HT-29 (cell line): ENCODE measurements at places on chromosomes 11 and 22. TPM values are rescaled to one million over a fixed set of nuclear protein-coding genes. Genes with fewer than 3 reads are reported as not detected.

DNA sequence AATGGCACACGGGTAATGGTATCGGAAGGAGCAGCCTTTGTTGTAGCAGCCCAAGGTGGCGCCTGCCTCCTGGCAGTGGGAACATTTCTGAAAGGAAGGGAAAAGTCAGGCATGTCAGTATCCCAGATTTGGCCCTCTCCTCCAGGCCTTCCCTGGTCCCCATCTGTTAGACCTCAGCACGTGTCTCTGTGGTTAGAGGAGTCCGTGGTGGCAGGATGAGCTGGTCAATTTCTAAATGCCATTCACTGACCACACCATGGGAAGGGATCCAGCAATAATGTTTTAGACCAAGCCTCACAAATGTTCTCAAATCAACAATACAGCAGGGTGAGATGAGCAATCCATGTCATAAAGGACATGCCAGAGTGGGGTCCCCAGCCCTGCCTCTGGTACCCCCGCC, 49.0 kb upstream of the CYP2D6 start:
- DNase-seq: no peak

The SNX15 gene
- 26.5 and 36.1 TPM in 2 replicates for total RNA-seq

The RAB39A gene
- not detected in 2 replicates for total RNA-seq

The CRYAB gene
- total RNA-seq: not detected in 2 replicates

- no peak for DNase-seq
Observed at GRCh38 chr22:49087198-49087597, 740.5 kb downstream of the BRD1 start.

DNA sequence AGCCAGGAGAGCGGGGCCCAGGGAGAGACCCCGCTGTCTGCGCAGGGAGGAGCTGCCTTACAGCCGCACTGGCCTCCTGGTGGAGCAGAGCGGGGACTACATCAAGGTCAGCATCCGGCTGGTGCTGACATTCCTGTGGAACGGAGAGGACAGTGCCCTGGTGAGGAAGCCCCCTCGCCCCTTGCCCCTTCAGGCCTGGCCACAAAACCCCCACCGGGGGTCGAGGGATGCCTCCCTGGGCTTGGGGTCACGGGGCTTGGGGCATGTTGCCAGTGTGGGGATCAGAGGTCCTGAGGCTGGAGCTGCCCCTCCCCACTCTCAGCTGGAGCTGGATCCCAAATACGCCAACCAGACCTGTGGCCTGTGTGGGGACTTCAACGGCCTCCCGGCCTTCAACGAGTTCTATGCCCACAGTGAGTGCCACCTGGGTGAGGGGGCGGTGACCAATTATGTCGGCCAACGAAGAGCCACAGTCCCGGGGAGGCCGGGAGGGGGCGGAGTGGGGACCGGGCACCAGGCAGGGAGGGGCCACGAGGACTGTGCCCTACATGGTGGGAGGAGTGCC, 4.2 kb downstream of the MUC5B start:
- no peak for DNase-seq

The KCNJ1 gene
- not detected in 2 replicates for total RNA-seq

GRCh38 chr22:29651652-29652051, 48.2 kb downstream of the NF2 start:
- no peak for DNase-seq

GRCh38 chr22:17699696-17700340, 61.3 kb downstream of the BCL2L13 start:
- DNase-seq: no peak

- no peak for DNase-seq
Observed at GRCh38 chr11:106468531-106468930, 391.1 kb downstream of the AASDHPPT start.

- no peak for DNase-seq
Observed at GRCh38 chr22:22842085-22842484, 45.5 kb upstream of the IGLL5 start.

The MYO18B gene
- not detected in 2 replicates for total RNA-seq

GRCh38 chr22:48755059-48755949, 1072.4 kb downstream of the BRD1 start:
- no peak for DNase-seq

GRCh38 chr11:30594646-30595411, 8.7 kb upstream of the MPPED2 start:
- no peak for DNase-seq

The AGBL2 gene
- total RNA-seq: 1.5 and 4.9 TPM in 2 replicates

The CRKL gene
- total RNA-seq: 74.9 and 77.2 TPM in 2 replicates

DNA sequence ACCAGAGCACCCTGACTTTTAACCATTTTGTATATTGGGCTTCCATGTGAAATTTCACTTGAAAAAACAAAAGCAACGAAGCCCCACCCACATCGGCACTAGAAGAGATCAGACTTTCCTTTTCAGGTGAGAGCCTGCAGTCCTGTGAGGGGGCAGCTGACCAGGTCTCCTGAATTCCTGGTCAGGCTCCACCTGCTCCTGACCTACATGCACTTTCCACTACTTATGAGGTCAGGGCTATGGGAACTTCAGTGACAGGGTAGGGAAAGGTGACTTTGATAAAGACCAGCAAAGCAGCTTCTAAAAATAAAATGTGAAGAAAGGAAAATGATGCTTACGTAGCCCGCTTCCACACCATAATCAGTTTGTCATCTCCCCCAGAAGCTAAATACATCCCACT, 24.7 kb downstream of the HIRA start:
- no peak for DNase-seq
